ENCODE measurements at places on chromosomes 6 and 20.

DNA sequence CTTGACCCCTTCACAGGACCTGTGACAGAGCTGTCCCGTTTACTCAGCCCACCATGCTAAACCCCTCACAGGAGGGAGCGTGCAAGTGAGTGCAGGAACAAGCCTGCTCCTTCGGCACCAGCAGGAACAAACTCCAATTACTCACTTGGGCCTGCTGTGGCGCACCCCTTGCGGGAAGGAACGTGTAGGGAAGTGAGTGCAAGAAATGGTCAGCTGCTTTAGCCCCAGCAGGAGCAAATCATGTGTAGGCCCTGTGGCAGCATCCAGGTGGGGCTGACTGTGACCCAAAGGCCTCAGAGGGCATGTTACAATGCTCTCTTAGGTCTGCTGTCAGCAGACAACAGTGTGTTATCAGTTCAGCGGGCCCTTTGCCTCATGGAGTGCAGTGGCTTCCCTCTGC, 574.4 kb downstream of the PRKN start:
- no peak for DNase-seq

DNA sequence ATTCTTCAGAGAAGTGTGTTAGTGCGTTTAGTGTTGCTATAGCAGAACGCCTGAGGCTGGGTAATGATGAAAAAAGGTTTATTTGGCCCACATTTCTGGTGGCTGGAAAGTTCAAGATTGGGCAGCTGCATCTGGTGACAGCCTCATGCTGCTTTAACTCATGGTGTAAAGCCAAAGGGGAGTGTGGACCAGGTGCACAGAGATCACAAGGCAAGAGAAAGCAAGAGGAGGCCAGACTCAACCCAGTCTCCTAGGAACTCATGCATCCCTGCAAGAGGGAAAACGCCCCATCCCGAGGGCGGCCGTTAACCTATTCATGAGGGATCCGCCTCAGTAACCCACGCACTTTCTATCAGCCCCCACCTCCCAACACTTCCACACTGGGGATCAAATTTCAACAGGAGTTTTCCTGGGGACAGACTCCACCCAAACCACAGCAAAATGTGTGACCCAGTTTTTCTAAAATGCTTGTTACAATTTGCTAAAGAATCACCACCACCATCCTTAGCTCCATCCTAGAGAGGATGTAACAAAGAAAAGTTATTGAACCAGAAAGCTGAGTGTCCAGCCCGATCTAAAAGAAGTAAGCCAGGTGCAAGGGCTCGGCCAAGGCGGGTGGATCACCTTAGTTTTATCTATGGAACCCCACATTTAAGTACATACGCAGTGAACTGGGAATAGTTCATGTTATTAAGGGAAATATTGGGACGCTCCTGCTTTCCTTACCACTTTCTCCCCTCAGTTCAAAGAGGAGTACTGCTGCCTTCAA, 164.8 kb downstream of the QKI start:
- DNase-seq, result no peak

GRCh38 chr6:135707426-135707825, 144.1 kb upstream of the PDE7B start:
- no peak for DNase-seq

- no peak for DNase-seq
Measured at GRCh38 chr6:94144807-94145206, 725.4 kb upstream of the EPHA7 start.

- DNase-seq, result no peak
Measured at GRCh38 chr20:54013471-54013870, 56.9 kb downstream of the BCAS1 start.

DNA sequence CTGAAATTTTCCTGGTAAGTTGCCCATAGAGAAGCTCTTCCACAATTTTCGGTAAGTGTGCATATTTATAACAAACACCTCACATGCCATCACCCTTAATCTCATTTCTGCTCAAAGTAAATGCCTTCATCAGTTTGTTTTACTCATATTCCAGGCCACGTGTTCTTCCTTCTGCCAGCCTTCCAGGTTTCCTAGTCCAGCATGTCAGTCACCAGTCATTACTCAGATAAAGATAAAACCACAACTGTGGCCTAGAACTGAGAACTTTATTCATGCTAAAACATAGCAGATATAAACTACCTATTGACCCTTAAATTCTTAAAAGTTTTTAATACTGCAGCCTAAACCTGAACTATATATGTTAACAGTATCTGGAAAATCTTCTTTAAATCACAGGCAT, 149.5 kb upstream of the SLC22A16 start:
- DNase-seq, result no peak

- no peak for DNase-seq
Measured at GRCh38 chr6:52545406-52546119, 31.3 kb downstream of the TRAM2 start.

- DNase-seq, result no peak
Measured at GRCh38 chr6:12009180-12009685, 2.9 kb upstream of the HIVEP1 start.

DNA sequence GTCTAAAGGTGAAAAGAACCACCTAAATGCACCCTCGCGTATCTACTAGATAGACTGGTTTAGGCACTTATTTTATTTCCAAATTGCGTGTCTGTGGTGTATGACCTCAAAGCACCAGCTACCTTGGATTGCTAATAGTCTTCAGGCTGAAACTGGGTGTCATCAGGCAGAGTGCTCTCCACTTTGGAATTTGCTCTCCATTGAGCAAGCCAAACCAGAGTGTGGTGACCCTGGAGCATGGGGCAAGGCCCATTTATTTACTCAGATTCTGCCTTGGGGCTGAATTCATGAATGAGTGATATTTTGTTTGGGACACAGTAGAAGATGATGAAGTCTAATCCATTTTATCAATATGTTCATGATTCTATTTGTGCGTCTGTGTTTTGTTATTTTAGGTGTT, 812.8 kb upstream of the SLC35B3 start:
- no peak for DNase-seq

- no peak for DNase-seq
Measured at GRCh38 chr6:159104931-159105330, 60.1 kb upstream of the TAGAP start.

GRCh38 chr6:79152269-79152737, 74.2 kb upstream of the PHIP start:
- DNase-seq, result no peak

- no peak for DNase-seq
Measured at GRCh38 chr20:9300080-9300479, 214.3 kb upstream of the LAMP5 start.

GRCh38 chr6:37783856-37784584, 35.5 kb upstream of the ZFAND3 start:
- no peak for DNase-seq

GRCh38 chr20:38554986-38555385, 26.0 kb upstream of the ADIG start:
- no peak for DNase-seq

DNA sequence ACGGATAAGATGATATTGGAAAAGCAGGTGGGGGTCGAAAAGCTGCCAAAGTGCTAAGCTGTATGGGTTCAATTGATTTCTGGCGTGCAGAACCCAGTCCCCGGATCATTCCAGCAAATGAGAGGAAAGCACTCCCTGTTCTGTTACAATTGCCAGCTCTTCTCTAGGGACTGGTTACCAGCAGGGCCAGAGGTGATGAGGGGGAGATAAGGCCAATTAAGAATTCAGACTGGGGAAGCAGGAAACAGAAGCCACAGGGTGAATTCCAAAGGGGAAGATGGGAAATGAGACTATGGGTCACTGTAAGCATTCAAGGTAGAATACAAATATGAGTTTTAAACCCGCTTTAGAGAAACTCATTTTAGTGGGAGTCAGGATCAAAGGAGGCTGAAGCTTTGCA, 349.4 kb upstream of the MAP3K7 start:
- DNase-seq, result no peak

- peak; percentile 56 for DNase-seq
Measured at GRCh38 chr6:19578481-19578880, 258.7 kb upstream of the ID4 start.

- DNase-seq, result peak; percentile 81
Measured at GRCh38 chr6:157715728-157716164, 107.3 kb upstream of the SNX9 start.

- DNase-seq, result no peak
Measured at GRCh38 chr20:37154684-37155298, 24.3 kb upstream of the RPN2 start.

- DNase-seq, result peak; percentile 21
Measured at GRCh38 chr20:40860487-40860902, 168.1 kb upstream of the TOP1 start.

- DNase-seq, result no peak
Measured at GRCh38 chr6:33962246-33963027, 158.6 kb upstream of the MLN start.

DNA sequence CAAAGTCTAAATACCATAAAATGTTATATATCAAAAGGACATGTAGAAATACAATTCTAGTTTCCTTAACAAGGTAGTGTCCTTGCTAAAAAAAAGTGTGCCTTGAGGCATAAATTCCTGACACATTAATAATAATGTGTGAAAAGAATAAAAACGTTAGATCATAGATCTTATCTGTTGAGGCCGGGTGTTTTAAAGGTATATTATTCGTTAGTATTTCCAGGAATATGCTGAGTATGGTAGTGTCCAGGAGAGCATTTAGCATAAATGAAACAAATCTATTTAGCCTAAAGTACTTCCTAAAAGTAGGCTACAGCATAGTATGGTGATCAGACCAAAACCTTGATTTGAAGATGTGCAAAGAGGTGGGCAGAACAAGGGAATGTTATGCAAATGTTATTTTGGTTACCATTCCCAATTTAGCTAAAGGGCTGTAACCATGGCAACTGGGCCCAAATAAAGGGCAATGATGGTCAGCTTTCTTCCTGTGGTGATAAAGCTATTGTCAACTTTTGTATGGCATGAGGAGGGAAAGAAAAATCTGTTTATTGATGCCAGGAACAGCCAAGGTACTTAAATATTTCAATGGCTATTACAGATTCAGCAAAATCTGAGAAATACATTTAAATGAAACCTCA, 18.9 kb downstream of the MKKS start:
- DNase-seq, result no peak

DNA sequence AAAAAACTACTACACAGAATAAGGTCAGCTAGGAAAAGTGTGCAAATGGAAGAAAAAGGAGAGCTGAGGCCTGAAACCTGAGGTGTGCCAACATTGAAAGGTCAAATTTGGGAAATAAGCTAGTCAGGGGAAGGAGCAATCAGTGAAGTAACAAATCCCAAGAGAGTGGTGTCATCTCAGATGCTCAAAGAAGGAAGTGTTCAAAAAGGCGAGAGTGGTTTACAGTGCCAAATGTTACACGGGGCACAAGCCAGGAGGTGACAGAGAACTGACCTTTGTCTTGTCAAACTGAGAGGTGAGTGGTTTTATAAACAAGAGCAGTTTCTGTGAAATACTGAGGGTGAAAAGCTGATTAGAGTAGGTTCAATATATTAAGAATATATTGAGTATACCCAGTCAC, 83.0 kb upstream of the TCF21 start:
- DNase-seq, result no peak

- DNase-seq, result no peak
Measured at GRCh38 chr6:118740372-118740771, 89.0 kb upstream of the CEP85L start.

- DNase-seq, result no peak
Measured at GRCh38 chr6:145469021-145469420, 266.3 kb downstream of the EPM2A start.

DNA sequence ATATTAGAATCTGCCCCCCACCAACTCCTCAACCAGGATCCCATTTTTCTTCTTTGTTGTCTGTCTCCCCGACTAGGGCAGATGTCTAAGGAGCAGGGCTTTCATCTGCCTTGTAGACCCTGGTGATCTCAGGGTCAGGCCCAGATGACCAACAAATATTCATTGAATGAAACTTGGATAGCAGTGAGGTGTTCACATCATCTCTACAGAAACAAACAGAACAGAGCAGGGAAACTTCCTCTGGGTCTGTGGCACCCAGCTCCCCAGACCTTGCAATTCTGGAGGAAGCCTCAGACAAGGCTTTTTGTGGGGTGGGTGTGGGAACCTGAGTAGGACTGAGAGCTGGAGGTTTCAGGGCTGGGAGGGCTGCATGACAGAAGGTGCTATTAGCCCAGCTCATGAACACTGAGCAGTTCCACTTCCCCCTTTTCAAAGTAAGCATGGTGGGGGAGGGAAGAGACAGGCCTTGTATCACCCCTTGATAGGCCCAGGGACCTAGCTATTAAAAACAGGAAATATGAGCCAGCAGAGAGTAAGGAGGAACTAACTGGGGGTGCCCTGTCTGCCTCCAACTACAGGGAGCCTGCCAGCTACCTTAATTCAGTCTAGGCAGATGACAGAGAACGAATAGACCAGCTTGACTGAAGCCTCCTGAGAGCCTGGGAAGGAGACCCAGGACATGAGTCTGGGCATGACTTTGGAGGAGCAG, 37.3 kb upstream of the TOP1 start:
- DNase-seq, result no peak

DNA sequence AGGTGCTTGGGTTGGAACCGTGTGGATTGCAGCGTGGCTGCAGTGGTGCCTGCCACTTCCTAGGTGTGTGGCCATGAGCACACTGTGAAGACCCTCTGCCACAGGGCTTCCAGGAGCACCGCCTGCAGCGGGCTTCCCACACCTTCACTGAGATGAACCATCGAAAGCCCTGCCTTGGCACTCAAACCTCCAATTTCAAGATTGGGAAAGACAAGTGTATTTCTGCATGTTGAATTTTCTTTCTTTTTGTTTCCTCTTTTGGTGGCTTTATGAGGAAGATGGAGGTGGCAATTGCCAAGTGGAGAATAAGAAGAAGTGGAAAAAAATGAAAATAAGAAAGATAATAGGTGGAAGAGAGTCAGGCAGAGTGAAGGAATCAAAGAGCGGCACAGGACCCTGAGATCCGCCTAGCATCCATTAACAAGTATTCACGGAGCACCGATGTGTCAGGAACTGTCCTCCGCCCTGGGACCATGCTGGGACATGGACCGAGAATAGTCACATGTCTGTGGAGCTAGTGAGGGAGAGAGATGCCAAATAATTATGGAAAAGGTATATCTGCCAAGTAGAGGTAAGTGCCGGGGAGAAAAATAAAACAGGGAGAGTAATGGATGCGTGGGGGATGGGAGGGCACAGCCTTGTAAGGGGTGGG, 159.9 kb downstream of the BCAS1 start:
- no peak for DNase-seq

DNA sequence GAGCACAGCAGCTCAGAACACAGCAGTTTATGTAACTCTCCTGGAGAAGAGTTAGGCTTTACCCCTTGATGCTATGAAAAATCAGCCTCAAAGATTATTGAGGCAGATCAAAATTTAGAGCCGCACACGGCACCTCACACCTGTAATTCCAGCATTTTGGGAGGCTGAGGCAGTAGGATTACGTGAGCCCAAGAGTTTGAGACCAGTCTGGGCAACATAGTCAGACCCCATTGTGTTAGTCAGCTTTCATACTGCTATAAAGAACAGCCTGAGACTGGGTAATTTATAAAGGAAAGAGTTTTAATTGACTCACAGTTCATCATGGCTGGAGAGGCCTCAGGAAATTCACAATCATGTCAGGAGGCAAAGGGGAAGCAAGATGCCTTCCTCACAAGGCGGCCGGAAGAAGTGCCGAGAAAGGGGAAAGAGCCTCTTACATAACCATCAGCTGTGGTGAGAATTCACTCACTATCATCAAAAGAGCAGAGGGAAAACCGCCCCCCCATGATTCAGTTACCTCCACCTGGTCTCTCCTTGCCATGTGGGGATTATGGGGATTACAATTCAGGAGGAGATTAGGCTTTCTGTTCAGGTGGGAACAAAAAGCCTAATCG, 87.7 kb downstream of the SGK1 start:
- DNase-seq, result no peak

All from fibroblast of skin of left biceps (primary cell).